Muscle of back (tissue), 13 donors: ENCODE measurements at places on chromosomes 3 and 15.

GRCh38 chr15:63870487-63871209, 36.9 kb upstream of the HERC1 start:
- DNase-seq = peak; percentile 84

DNA sequence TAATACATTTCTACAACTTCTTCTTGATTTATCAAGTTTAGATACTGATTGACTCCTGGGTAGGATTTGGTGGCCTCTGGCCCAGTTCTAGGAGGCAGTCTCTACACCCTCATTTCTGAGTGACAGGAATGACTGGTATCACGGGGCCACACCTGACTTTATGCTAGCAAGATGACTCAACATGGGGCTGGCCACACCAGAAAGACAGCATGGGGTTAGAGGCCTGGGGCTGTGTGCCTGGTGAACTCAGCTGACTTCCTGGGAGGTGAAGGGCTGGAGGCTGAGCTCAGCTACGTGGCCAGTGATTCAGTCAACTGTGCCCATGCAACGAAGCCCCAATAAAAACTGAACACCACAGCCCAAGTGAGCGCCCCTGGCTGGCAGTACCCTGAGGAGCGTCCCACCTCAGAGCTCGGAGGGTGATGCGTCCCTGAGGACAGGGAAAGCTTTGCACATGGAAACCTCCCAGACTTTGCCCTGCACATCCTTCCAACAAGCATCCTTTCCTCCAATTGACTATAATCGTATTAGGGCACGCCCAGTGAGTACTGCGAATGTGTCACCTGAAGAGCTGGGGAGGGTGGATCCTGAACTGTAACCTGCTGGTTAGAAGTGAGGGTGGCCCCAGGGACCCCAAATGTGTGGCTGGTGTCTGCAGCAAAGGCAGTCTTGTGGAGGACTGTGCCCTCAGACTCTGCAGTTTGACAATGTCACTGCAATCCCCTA, 57.2 kb downstream of the NIPA2 start:
- DNase-seq = no peak

- DNase-seq = no peak
These were observed 16.1 kb upstream of the CMTM7 start for GRCh38 chr3:32375596-32375930.

- no peak for DNase-seq
These were observed 139.9 kb downstream of the ROBO2 start for GRCh38 chr3:77179762-77180161.

DNA sequence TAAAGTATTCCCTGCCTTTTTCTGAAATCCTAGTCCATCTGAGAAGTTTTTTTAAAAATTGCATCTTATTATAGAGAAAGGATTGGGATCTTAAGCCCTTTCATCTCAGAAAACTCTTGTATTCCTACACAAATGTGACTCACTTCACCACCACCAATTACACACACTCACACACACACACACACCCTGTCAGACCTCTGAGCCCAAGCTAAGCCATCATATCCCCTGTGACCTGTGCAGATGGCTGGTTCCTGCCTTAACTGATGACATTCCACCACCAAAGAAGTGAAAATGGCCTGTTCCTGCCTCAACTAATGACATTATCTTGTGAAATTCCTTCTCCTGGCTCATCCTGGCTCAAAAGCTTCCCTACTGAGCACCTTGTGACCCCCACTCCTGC, 1181.9 kb downstream of the ROBO2 start:
- no peak for DNase-seq

DNA sequence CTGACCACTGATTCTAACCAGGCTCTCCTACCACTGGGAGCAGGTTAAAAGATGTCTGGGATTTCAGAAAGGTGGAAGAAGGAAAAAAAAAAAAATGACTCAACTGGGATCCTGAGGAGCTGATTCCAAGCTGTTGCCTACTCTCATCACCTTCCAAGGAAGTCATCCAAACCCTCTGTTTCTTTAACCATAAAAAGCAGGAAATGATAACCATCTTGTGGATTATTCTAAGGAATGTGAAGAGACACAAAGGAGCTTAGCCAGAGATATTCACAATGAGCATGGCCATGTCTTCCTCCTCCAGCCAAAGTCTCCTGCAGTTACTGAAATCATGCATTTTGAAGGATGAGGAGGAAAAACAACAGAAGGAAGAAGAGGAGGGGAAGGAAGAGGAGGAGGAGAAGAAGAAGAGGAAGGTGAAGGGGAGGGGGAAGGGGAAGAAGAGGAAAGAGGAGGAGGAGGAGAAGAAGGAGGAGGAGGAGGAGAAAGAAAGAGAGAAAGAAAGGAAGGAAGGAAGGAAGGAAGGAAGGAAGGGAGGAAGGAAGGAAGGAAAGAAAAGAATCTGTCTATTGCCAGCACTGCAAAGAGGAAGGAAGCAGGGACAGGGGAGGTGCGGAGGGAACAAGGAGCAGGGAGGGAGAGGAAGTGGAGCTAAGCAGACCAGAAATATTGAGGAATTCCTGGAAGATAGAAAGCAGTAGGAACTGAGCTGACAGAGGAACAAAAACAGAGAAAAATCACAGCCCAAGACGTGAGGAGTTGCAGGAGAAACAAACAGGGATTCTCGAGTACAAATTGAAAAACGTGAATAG, 229.2 kb downstream of the UACA start:
- DNase-seq = peak; percentile 37

- peak; percentile 56 for DNase-seq
These were observed 32.8 kb downstream of the LINGO1 start for GRCh38 chr15:77599899-77600298.

- DNase-seq = no peak
These were observed 70.9 kb downstream of the DCUN1D1 start for GRCh38 chr3:182909318-182910040.

GRCh38 chr15:68339481-68339880, 61.9 kb downstream of the FEM1B start:
- no peak for DNase-seq

- no peak for DNase-seq
These were observed 87.3 kb upstream of the PRR23E start for GRCh38 chr3:127105587-127105986.

DNA sequence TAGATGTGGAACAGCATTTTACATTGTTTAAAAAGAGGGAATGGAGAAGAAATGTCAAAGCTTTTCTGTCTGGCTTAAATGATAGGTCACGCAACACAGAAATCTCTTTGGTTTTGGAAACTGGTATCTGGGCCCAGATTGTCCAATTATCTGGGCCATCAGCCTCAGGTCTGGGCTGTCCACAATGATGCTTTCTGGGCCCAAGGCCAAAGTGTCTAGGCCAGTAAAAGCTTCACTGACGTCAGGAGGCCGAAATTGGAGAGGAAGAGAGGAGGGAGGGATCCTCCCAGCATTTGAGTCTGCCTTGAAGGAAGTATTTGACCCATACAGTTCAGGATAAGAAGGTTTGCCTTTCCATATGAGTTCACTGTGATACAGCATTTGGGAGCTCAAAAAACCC, 60.7 kb upstream of the ALDH1A3 start:
- peak; percentile 72 for DNase-seq

- no peak for DNase-seq
These were observed 35.0 kb downstream of the EEFSEC start for GRCh38 chr3:128188326-128188725.

DNA sequence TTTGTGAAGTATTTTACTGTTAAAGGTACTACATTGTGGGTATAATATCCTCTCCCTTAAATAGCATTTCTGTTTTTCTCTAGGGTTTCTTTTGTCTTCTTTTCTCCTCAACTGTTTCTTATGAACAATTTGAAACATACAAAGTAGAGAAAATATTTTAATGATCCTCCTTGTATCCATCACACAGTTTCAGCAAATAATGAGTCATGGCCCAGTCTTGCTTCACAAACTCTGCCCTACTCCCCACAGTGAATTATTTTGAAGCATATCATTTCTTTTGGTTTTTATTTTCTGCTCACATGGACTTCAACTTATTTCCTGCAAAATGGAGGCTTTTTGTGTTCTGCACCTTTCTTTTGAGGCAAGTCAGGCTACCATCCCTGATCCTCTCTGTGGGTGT, 6.1 kb upstream of the SCAANT1 start:
- no peak for DNase-seq

DNA sequence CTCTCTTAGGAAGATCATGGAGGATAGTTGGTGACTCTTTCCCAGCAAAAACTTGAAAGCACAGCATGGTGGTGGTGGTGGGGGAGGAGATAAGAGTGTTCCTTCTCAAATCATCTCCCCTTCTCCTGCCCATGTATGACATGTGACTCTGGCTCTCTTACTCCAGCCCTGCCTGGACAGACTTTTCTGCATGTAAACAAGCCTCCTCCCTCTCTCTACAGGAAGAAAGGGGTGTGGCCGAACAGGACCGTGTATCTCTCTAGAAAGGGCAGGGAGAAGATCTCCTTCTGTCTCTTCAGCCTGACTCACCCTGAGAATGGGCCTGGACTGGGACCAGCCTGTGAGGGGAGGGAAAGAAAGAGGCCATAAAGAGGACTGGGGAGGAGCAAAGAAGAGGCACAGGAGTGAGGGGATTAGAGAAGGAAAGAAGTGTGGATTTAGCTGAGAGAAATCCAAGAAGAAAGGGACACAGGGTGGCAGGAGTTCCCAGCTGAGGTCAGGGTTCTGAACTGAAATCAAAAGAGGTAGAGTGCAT, 1.5 kb downstream of the CELF6 start:
- DNase-seq = no peak

GRCh38 chr15:77983708-77984445, 93.6 kb downstream of the TBC1D2B start:
- DNase-seq = no peak

DNA sequence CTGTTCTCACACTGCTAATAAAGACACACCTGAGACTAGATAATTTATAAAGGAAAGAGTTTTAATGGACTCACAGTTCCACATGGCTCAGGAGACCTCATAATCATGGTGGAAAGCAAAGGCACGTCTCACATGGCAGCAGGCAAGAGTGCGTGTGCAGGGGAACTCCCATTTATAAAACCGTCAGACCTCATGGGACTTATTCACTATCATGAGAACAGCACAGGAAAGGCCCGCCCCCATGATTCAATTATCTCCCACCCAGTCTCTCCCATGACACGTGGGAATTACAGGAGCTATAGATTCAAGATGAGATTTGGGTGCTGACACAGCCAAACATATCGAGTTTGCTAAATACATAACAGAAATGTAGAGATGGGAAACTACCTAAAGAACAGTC, 39.5 kb upstream of the DGKG start:
- DNase-seq = no peak
